ENCODE measurements at places on chromosomes 16 and 17. TPM values are rescaled to one million over a fixed set of nuclear protein-coding genes. Genes with fewer than 3 reads are reported as not detected.

The TOX3 gene
- total RNA-seq, result 16.2 TPM

The EME1 gene
- total RNA-seq, result 1.0 TPM

The IGSF6 gene
- 8.1 TPM for total RNA-seq

The HSD11B2 gene
- total RNA-seq, result 139 TPM

The CYBC1 gene
- total RNA-seq, result 139 TPM

The ZNF594 gene
- total RNA-seq, result 12.3 TPM

The HS3ST2 gene
- total RNA-seq, result 1.5 TPM
